Stimulated activated CD8-positive, alpha-beta memory T cell treated with anti-CD3 and anti-CD28 coated beads, Interleukin-4, amount 100 ng/mL, for 1 hour (primary cell): ENCODE measurements at places on chromosomes 2 and 18.

- no peak for DNase-seq
Observed at GRCh38 chr2:215685238-215685990, 249.5 kb upstream of the FN1 start.

- DNase-seq, result no peak
Observed at GRCh38 chr2:134790487-134790886, 47.9 kb upstream of the ACMSD start.

- no peak for DNase-seq
Observed at GRCh38 chr2:84880645-84881521, at the start of gene TRABD2A. TRABD2A (minus strand) TSS chr2:84881084; CDS start chr2:84881039, 45 bp downstream.

DNA sequence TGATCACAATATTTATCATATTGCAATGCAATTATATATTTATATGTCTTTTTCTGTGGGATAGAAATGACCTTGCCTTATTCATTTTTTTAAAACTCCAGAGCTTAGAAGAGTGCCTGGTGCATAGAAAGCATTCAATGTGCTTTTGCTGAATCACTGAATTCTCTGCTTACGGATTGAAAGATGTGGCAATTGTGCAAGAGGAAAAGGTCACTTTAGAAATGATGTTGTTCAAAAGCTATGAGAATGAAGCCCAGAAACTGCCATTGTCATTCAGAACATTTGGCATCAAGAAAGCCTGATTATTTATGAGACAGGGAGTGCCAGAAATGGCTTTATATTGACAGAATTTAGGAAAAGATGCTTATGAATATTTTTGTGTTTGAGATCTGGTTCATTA lies 678.6 kb upstream of the CDH2 start:
- DNase-seq, result no peak

DNA sequence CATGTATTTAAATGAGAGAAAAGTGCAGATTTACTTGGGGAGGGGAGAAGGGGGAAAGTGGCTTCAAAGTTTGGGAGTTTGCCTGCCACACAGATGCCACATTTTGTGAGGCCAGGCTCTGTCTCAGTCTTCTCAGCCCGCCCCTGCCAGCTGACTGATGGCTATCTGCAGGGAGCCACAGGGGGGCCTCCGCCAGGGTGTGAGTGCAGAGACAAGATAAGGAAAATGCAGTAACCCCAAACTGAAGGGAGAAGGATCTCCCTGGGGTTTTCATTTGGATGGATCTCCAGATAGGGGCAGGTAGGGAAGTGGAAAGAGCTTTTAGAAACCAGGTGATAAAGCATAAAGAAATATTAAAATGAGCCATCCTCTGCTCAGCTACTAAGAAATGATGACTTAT lies 128.8 kb downstream of the ZNF521 start:
- no peak for DNase-seq

- DNase-seq, result no peak
Observed at GRCh38 chr2:163652751-163653150, 83.1 kb downstream of the FIGN start.

DNA sequence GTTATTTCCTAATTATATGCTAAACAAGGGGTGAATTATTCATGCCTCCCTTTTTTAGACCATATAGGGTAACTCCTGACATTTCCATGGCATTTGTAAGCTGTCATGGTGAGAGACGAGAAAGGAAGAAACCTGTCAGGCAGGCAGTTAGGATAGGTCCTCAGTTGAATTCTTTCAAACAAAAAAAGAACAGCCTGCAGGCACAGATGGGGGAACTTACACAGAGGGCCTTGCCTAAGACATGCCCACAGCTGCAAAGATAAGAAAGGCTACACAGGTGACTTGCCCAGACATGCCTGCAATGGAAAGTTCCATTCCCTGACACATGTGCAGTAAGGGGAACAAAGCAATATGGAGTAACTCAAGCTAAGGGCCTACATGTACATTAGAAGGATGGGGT lies 128.1 kb downstream of the TMEM163 start:
- DNase-seq, result no peak

DNA sequence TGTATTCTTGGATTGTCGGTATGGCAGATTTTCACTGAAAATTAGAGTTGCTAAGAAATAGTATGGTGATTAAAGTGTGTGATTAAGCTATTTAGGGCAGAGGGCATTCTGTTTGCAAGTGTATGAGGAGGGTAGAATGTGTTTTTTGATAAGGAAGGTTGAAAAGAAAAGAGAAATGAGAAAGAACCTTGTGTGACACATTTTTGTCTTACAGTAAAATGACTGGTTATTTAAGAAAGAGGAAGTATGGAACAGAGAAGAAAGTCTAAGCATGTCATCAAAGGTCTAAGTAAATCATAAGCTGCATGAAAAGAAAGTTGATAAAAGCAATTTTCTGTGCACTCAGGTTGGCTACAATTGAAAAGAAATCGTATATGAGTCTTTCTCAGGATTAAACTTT lies 5.2 kb upstream of the RSAD2 start:
- DNase-seq, result no peak

- no peak for DNase-seq
Observed at GRCh38 chr2:150888337-150888736, 373.3 kb downstream of the RBM43 start.

DNA sequence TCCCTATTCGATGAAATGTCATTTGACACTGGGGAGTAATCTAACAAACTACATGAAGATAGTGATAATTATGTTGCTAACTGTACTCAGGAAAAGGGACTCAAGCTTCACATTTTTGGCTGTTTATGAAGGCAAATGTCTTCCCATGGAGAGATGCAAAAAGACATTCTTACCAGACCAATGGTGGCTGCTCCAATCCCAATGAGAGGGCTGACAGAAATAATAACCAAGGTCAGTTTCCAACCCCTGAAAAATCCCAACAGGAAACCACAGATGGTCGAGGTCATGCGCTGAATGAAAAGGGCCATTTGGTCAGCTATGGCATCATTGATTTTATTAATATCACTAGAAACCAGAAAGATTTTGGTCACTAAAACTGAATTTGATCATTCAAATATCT lies 37.6 kb downstream of the ABCB11 start:
- no peak for DNase-seq

- no peak for DNase-seq
Observed at GRCh38 chr2:73762571-73762970, 17.3 kb downstream of the DUSP11 start.

GRCh38 chr2:32357318-32358110 lies 691 bp downstream of the BIRC6 start:
- DNase-seq, result peak; percentile 3

- no peak for DNase-seq
Observed at GRCh38 chr2:6353669-6354068, 512.0 kb downstream of the CMPK2 start.

DNA sequence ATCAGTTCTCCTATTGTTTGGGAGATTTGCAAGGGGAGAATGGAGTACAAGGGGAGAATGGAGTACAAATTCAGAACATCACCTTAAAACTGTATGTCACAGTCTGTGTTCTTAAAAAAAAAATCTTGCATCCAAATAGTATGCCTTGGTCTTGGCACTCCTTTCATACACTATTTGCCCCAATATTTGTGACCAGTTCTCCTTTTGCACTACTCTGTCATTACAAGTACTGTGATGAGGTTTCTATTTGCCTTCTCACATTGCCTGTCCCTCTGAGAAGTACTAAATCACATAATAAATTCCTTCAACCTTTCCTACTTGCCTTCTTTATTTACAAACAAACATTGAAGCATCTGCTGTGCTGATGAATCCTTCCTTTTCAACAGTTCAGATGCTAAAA lies 36.0 kb upstream of the NCK2 start:
- DNase-seq, result no peak

DNA sequence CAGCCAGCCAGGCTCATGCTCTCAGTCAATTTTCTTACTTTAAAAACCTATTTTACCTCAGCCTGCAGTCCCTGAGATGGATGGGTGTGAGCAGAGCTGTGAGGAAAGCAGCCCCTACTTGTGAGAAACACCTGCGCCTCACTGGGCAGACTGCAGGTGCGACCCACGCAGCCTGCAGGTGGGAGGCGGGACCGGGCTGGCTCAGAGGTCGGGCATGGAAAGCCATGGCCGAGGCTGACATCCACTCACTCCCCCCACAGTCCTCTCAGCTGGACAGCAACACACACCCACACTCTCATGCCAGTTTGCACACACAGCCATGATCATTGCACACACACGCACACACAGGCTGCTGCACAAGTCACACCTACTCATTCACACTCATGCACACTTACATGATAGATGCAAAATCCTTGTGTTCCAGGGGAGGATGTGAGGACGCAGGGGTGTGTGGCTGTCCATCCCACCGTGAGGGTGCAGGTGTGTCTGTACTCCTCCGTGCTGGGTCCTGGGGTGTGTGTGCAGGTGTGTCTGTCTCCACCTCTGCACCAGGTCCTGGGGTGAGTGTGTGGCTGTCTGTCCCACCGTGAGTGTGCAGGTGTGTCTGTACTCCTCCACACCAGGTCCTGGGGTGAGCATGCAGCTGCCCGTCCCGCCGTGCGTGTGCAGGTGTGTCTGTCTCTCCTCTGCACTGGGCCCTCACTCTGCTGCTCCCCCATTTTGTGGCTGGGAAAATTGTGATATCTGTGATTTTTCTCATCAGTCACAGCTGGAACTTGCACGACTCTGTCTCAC lies 166.5 kb downstream of the RTP5 start:
- no peak for DNase-seq

DNA sequence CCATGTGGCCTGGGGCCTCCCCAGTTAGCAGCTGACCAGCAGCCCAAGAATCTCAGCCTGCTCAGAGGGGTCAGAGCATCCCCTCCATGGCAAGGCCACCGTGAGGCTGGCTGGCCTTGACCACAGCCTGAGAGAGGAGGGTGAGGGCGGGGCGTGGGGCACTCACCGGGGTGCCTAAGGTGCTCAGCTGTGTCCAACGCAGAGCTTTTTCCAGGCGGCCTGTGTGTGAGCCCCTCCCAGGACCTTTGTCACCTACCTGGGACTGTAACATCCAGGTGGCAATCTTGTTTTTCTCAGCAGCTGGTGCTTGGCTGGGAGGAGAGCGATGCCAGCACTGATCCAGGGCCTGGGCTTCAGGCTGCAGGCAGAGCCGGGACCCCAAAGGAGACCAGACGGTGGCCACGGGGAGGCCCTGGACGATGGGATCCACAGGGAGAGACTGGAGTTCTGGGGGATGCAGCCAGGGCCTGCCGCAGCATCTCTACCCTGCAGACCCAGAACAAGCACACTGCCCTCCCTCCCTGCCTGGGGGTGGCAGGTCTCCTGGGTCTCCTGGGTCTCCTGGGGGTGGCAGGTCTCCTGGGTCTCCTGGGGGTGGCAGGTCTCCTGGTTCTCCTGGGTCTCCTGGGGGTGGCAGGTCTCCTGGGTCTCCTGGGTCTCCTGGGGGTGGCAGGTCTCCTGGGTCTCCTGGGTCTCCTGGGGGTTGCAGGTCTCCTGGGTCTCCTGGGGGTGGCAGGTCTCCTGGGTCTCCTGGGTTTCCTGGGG lies 12.3 kb downstream of the SNED1 start:
- DNase-seq, result no peak

DNA sequence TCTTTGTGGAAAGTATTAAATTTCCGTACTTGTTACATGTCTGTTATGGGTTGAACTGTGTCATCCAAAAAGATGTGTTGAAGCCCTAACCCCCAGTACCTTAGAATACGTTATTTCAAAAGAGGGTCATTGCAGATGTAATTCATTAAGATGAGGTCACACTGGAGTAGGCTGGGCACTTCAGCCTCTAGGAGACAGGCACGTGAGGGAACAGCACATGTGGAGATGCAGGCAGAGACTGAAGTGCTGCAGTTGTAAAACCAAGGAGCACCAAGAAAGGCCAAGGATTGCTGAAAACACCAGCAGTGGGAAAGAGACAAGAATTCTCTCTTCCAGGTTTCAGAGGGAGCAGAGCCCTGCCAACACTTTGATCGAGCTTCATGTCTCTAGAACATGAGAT lies 4.6 kb upstream of the RHBDD1 start:
- DNase-seq, result no peak

DNA sequence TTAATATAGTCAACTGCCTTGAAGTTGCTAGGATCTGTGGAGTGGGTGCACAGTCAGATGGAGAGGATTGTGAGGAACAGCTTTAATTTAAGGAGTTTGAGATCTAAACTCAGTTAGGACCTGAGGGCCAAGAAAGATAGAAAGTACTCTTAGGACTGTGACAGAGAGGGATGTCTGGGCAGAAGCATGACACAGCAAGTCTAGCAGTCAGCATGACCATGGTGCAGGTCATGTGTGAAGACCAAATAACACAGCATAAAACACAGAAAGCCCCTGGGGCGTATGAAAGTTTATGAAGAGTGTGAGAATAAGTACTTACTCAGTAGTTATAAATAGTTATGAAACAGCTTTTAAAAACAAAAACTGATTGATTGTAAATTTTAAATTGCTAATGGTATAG lies 107.2 kb downstream of the GALNT1 start:
- DNase-seq, result no peak

DNA sequence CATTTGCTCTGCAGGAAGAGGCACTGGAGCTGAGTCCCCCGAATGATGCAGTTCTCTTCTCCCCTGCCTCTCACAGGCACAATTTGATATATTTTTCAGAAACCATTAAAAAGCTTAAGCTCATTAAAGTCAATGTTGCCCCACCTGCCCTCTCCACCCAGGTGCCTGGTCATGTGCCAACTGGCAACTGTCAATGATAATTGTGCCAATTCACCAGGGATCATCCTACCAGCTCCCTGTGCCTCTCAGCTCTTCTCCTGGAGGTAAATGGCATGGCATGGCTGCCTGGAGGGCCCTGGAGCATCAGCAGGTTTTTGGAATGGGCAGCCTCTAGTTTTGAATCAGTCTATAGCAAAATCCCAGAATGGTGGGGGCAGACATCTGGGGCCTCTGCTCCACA lies 279.6 kb upstream of the ID2 start:
- no peak for DNase-seq

DNA sequence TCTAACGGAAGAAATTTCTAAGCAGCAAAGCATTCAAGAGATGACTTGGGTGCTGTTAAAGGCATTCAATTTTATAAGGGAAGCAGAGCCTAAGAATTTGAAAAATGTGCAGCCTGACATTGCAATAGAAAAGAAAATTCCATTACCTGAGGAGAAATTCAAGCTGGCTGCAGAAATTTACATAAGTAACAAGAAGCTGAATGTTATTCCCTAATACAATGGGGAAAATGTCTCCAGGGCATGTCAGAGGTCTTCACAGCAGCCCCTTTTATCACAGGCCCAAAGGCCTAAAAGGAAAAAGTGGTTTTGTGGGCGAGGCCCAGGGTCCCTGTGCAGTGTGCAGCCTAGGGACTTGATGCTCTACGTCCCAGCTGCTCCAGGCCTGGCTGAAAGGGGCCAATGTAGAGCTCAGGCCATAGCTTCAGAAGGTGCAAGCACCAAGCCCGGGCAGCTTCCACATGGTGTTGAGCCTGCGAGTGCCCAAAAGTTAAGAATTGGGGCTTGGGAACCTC lies 306.7 kb downstream of the RDH14 start:
- DNase-seq, result no peak

DNA sequence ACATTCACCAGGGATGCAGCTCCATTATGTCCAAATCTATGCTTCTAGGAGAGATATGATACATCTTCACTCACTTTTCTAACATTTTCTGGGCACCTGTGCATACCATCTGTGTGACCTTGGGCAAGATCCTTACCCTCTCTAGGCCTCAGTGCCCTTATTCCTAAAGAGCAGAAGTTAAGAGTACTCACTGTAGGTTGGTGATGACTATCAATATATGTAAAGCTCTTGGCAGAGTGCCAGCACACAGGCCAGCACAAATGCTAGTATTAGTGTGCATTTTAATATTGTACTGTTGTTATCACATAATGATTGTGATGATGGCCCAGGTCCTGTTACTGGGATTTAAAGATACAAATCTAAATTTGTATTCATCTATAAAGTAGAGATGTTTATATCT lies 199.2 kb downstream of the RAD51AP2 start:
- DNase-seq, result no peak
